Heart right ventricle (tissue), 16 donors: ENCODE measurements at places on chromosomes 7 and 10. TPM values are rescaled to one million over a fixed set of nuclear protein-coding genes. Genes with fewer than 3 reads are reported as not detected.

Gene TUBB8
- total RNA-seq, result not detected

Gene MYH16
- not detected for total RNA-seq

Gene ZNF862
- total RNA-seq, result 11.4 TPM

Gene GIMAP4
- 29.5 TPM for total RNA-seq

Gene HSPA12A
- 9.1 TPM for total RNA-seq

Gene DPP6
- 0.54 TPM for total RNA-seq

Gene ATOH7
- not detected for total RNA-seq

Gene ZP3
- total RNA-seq, result 1.3 TPM

Gene SLC35G1
- 2.3 TPM for total RNA-seq

Gene SMNDC1
- total RNA-seq, result 28.0 TPM

DNA sequence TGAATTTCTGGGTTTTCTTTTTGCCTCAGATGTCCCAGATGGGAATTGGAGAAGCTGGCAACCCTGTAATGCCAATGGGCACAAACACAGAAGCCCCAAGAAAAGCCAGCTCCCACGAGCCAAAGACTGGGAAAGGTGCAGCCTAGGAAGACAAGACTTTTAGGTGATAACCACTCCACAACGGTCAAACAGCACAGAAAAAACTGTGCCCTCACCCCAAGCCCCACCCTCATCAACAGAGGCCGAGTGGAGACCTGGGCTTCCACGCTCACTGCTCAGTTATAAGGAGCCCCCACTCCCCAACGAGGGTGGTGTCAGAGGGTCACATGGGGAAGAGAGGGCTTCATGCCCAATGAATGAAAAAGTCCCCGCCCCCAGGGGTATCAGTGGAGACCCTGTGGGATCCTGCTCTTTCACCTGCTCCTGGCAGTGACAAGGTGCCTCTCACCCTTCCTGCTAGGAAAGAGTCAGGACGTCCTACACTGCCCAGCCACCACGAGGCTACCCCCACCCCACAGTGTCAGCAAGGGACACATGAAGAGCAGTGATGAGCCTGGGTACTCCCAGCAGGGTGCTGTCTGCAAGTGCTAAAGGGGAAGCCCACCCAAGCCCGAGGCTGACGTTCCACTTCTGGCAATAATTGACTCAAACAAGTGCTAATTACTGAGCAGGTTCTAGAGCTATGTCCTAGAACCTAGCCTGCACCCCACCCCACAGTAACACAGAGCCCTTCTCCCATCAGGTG, 8.3 kb downstream of the TMEM273 start:
- DNase-seq, result no peak

GRCh38 chr7:102264367-102264891, 22.2 kb upstream of the SH2B2 start:
- DNase-seq, result no peak

GRCh38 chr10:31274310-31274709, 44.7 kb upstream of the ZEB1 start:
- no peak for DNase-seq

GRCh38 chr10:76667408-76668370, 969.9 kb downstream of the KCNMA1 start:
- no peak for DNase-seq

- DNase-seq, result no peak
These were observed 318.5 kb downstream of the THSD7A start for GRCh38 chr7:11513460-11513859.

DNA sequence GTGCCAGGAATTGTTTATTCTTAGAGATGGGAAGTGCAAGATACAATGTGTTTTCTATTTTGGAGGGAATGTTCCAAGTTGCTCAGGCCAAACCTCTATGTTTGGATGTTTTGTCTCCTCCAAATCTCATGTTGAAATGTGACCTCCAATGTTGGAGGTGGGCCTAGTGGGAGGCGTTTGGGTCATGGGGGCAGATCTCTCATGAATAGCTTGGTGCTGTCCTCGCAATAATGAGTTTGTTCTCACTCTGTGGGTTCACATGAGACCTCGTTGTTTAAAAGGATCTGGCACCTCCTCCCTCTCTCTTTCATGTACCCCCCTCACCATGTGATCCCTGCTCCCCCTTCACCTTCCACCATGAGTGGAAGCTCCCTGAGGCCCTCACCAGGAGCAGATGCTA, 8.3 kb upstream of the GDF10 start:
- no peak for DNase-seq

DNA sequence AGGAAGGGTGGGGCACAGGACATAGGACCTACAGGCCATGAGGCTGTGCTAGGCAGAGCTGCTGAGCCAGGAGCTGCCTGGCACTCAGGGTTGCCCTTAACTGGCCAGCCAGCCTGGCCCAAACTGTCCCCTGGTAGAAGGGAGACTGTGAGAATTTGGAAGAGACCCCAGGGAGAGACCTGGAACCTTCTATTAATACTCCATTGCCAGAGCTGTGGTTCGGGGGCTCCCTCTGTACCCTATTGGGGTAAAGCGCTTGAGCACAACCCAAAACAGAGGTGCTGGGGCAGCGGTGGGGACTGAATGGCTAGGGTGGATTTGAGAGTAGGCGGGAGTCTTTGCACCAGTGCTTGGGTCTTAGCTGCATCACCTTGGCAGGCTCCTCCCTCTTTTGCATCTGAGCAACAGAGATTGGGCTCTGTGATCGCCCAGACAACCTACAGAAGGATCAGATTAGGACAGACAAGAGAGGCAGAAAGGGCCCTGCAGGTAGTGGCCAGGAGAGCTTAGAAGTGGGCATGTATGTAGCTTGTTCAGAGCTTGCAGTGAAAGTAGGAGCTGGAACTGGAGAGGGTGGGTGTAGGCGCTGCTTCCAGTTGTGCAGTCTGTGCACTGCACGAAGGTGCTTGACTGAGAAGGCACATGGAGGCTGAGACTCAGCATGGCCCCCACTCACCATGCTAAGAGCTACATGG, 53.3 kb downstream of the ADCYAP1R1 start:
- DNase-seq, result no peak

DNA sequence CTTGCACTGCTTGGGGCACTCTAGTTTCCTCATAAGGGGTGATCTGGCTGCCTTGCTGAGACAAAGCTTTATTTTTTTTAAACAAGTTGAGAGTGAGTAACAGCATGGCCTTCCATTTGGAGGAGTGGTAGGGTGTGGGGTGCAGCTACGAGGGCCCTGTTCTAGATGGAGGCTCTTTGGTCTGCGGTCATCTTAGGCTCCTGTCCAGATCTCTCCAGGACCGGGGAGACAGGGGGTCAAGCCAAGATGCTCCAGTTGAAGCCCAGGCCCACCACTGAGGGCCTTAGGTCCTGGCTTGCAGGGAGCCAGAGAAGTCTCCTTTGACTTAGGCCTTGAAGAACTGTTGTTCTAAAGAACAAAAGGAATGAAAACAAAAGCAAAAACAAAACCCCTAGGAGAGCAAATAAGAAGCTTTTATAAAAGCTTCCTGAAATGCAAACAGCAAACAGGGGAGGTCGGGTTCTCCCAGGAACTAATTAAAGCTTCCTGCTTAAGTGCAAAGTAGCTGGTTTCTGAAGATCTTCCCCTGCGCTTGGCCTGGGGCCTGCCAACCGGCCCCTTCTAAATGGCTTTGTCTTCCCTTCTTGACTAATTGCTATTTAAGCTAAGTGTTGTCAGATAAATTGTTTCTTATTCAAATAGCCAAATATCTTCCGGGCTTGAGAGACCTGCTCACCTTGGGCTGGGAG, 259.2 kb downstream of the GLRX3 start:
- no peak for DNase-seq

GRCh38 chr10:49368256-49368655, 27.6 kb downstream of the DRGX start:
- DNase-seq, result no peak

GRCh38 chr7:33157311-33157710, 27.9 kb downstream of the BBS9 start:
- no peak for DNase-seq

- no peak for DNase-seq
These were observed 90.3 kb downstream of the FAM204A start for GRCh38 chr10:118251791-118252190.

DNA sequence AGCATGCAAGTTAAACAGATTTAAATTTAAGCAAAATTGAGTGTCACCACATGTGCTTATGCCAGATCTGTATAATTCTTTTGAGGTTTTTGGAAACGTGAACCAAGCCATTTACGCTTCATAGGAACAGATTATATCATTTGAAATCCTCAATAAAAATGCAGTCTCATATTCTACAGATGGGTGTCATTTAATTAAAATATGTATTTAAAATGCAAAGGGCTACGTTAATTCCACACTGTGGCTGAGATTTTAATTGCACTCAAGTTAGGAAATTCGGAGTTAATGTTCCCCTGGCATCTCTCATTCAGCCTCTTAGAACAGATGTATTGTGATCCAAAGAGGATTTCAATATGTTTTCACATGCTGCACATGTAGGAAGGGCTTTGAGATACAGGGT, 164.5 kb upstream of the LRGUK start:
- no peak for DNase-seq

DNA sequence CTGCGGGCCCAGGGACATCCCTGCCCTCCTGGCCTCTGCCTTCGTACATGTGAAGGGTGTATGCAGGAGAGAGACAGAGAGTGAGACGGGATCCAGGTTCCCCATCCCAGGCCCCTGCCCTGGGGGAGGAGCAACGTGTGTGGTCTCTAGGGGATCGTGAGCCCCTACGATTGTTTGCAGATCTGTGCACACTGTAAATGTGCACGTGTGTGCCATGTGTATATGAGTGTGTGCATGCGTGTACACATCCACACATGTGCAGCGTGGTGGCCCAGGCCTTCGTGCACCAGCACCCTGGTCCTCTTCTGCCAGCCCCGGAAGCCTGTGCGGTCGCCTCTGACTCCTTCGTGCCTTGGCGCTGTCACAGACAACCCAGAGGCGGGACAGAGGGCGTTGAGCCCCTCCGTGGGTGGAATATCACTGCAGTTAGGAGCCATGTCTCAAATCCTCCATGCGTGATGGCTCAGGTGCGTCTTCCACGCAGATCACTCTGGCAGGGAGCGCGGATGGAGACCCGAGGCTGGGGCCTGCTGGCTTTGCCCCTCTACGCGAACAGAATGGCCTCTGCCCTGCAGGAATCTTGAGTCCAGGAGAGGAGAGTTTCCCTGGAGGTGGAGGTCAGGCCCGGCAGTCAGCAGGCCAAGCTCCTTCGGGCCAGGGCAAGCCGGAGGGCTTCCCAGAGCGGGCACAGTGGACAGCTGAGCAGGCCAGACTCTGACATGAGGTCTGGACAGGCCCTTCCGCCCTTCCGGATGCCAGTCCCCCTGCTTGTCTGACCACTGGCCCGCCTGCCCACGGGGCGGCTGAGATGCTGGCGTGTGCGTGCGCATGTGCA, 97.5 kb downstream of the UNCX start:
- DNase-seq, result no peak

DNA sequence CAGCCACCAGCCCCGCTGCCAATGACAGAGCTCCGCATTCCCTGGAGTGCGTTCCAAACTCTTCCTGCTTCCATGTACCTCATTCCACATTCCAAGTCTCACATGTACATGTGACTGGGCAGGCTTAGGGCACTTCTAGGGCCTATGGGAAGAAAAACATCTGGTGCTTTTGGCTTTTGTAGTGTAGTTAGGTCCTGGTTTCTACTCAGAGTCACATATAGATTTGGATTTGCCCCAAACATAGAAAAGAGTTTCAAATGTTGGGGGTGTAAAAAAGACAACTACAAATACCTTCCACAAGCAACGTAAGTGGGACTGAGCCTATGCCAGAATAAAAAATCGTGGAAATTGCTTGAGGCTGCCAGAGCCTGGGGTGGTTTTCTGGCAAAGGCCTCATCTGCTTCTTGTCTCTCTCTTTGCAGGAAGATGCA, 84.1 kb downstream of the ZNF467 start:
- DNase-seq, result no peak

GRCh38 chr7:50359995-50360925, 55.7 kb downstream of the IKZF1 start:
- no peak for DNase-seq

DNA sequence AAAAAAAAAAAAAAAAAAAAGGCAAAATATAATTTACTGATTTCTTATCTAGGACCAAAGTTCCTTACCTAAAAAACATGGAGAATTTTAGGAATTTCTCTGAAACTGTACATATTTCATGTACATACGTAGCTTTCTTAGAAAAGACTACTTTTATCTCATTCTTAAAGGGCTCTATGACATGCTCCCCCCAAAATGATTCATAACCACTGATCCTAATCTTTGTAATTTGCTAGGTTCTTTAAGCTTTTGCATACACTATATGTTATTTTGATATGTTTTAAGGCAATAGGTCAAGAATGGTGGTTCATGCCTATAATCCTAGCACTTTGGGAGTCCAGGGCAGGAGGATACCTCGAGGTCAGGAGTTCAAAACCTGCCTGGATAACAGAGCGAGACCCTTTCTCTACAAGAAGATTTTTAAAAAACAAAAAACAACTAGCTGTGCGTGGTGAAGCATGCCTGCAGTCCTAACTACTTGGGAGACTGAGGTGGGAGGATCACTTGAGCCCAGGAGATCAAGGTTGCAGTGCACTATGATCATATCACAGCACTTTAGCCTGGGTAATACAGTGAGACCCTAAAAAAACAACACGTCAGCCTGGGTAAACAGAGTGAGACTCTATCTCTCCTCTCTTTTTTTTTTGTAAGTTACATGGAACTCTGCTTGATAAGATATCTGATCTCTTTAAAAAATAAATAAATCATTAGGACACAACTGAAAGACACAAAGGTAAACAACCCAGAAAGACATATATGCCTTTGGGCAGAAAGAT, 54.8 kb downstream of the ATAD1 start:
- no peak for DNase-seq

- no peak for DNase-seq
These were observed 906.2 kb downstream of the LRMDA start for GRCh38 chr10:76337641-76338040.

DNA sequence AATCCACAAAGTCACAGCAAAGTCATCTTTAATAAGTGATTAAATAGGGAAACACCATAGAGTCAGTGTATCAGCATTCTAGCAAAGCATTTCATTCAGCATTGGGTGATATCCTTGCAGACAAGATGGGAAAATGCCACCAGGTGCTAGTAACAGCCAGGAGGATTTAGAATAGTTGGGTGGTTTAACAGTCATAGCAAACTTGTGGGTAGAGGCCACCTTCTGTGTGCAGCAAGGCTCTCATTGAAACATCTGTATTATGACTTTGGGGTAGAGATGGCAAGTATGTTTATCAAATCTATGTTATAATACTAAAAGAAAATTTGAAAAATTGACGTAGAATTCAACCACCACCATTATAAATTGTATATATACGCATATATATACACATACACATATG, 26.4 kb upstream of the ADO start:
- no peak for DNase-seq

DNA sequence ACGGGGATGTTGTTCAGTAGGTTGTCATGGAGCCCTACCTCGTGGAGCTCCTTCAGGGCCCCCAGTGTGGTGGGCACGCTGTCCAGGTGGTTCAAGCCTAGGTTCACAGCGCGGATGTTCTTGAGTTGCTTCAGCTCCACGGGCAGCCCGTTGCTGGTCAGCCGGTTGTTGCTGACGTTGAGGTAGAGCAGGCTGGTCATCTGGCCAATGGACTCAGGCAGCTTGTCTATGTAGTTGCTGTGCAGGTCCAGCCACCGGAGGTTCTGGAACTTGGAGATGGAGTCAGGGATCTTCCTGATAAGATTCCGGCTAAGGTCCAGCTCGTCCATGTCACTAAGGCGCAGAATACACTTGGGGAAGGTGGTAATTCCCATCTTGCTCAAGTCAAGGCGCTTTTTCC, 26.0 kb downstream of the LRRC18 start:
- DNase-seq, result no peak

- DNase-seq, result no peak
These were observed 21.5 kb upstream of the GHITM start for GRCh38 chr10:84117686-84118394.
